Activated CD4-positive, alpha-beta T cell treated with anti-CD3 and anti-CD28 coated beads for 36 hours (primary cell): ENCODE measurements at places on chromosomes 13 and 19. TPM values are rescaled to one million over a fixed set of nuclear protein-coding genes. Genes with fewer than 3 reads are reported as not detected.

TBXA2R gene
- 0.72 TPM for total RNA-seq

CBY2 gene
- total RNA-seq = not detected

PRRG2 gene
- 0.81 TPM for total RNA-seq

ZNF709 gene
- total RNA-seq = 1.7 TPM

PCDH9 gene
- total RNA-seq = 0.21 TPM

CGB8 gene
- not detected for total RNA-seq

PALM gene
- total RNA-seq = not detected

DNA sequence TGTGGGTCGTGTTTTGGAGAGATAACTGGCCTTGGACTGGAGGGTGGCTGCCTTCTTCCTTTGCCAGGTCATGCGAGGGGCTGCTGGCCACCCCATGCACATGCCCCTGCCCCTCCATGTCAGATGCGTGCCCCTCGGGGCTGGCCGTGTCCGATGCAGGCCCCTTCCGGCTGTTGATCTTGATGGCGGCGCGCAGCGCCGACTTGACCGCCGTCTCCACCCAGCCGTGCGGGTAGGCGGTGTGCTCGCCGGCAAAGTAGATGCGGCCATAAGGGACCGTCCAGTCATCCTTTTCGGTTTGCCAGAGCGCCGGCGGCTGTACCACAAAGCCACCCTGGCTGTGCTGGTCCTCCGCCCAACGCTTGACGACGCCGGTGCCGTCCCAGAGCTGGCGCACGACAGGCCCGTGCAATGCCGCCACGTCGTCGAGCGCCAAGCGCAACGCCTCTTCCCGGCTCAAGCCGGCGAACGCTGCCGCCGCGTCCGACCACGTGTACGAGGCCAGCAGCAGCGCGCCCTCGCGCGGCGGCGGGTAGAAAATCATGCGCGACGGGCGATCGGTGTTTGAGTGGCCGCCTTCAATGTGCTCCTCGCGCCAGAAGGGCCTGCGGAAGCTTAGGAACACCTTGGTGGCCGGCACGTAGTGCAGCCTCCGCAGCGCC, 6.9 kb downstream of the IL4I1 start:
- peak; percentile 89 for DNase-seq

GRCh38 chr19:45020071-45020470, 18.8 kb upstream of the CLASRP start:
- no peak for DNase-seq

DNA sequence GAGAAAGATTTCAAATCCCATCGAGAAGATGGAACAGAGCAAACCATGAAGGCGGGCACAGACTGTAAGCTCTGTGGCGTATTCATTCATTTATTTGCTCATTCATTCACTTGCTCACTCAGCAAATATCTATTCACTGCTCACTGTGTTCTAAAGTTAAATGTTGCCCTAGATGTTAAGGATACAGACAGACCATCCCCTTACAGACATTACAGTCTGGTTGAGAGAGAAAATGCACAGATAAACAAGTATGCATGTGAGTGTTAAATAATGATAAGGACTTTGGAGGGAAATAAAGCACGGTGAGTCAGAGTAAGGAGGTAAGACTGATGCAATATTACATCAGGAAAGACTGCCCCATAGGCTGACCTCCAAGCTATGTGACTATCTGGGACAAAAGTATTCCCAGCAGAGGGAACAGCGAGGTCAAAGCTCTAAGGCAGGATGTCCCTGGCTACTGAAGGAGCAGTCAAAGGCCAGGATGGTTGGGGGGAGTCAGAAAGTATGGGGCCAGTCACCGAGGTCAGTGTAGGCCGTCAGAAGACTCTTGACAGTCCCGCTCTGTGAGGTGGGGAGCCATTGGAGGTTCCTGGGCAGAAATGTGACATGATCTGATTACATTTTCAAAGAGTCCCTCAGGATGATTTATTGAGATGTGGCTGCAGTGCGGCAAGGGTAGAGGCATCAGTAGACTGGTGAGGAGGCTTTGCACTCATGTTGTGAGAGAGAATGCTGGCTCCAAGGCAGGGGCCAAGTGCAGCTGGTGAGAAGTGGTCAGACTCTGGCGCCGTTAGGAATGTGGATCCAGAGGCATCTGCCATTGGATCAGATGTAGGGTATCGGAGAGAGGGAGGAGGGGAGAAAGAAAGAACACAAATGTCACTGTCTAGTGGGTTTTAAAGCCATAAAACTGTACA, 37.9 kb downstream of the MBNL2 start:
- no peak for DNase-seq

GRCh38 chr19:40056505-40056904, 474 bp upstream of the ZNF780B start:
- DNase-seq = no peak

GRCh38 chr19:3423183-3423829, 56.9 kb downstream of the NFIC start:
- DNase-seq = no peak
